ENCODE measurements at places on chromosomes 12 and 14.

GRCh38 chr12:5402009-5402935 lies 29.6 kb upstream of the NTF3 start:
- no peak for DNase-seq

DNA sequence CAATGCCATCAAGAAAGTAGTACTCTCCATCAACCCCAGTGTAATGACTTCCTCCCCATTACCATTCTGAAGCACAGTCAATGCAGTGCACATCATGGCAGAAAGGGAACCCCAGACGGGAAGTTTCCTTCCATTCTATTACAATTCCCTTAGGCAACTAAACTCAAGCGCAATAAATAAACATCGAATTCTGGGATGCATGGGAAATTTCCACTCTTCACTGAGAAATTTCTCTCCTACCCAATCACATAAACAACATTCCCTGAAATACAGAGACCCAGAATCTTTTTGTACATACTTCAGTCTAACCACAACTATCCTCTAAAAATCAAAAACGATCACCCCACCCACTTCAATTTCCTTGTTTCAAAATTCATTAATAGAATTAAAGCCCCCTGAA lies 20.0 kb downstream of the SARNP start:
- DNase-seq, result no peak

GRCh38 chr12:8466241-8466640 lies 10.5 kb downstream of the CLEC6A start:
- DNase-seq, result no peak

- DNase-seq, result peak; percentile 23
Observed at GRCh38 chr14:80264702-80265101, 53.4 kb upstream of the DIO2 start.

DNA sequence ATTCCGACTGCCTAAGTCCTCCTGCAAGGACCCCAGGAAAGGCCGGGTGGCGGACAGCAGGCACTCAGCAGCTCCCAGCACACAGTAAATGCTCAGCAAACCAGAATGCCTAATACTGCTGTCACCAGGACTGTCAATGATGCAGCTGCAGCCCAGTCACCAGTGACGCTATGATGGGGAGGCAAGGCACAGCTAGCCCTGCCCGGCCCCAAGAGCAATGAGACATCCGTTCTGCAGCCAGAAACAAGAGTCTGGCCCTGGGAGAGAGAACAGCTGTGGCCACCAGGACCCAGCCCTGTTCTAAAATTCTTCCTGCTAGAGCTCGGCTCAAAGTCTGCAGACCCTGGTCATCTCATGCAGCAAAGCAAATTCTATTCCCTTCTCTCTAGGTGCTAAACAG lies 69.8 kb downstream of the NCOR2 start:
- no peak for DNase-seq

- DNase-seq, result no peak
Observed at GRCh38 chr12:131908092-131909080, 14.0 kb downstream of the ULK1 start.

DNA sequence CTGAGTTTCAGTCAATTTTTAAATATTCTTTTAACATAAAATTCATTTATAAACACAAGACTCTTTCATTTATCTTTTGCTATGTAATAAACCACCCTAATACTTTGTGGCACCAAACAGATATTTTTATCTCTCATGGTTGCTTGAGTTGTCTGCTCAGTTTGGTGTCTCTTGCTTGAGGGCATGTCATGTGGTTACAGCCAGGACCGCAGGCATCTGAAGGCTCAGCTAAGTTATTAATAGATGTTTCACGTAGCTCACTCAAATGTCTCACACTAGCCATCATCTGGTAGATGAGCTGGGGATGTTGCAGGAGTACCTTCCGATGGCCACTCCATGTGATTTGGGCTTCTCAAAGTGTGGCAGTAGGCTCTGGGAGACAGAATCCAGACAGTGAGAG lies 597.8 kb downstream of the ETNK1 start:
- DNase-seq, result no peak

DNA sequence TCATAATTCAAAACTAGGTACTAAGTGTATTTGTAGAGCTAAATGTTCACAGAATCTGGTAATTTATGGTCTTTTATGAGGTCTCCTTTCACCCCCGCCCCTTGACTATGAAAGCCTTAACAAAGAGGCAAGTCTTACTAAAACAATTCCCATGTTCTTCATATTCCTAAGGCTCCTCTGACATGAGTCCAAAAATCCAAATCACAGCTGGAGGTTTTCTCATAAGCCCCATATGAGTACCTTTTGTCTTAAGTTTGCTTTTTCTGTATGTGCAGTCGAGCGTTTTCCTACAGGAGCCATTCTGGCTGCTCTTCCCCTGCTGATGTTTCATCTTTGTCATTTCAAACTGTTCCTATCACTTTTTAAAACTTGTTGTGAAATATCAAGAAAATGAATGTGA lies 55.2 kb downstream of the SIX1 start:
- no peak for DNase-seq

DNA sequence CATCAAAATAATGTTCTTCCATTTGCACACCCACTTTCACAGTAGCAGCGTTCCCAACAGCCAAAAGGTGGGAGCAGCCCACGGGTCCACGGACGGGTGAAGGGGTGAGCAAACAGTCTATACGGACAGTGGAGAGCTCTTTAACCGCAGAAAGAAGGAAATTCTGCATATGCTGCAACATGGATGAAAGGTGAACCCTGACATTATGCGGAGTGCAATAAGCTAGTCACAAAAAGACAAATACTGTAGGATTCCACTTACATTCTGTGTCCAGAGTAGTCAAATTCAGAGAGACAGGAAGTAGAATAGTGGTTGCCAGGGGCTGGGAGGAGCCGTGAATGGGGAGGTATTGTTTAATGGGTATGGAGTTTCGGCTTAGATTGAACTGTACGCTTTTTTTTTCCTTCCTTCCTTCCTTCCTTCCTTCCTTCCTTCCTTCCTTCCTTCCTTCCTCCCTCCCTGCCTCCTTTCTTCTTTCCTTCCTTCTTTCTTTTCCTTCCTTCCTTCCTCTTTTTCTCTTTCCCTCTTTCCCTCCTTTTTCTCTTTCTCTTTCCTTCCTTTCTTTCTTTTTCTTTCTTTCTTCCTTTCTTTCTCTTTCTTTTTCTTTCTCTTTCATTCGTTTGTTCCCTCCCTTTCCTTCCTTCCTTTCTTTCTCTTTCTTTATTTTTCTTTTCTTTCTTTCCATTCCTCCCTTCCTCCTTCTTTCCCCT lies 15.8 kb upstream of the ANKRD9 start:
- peak; percentile 61 for DNase-seq

DNA sequence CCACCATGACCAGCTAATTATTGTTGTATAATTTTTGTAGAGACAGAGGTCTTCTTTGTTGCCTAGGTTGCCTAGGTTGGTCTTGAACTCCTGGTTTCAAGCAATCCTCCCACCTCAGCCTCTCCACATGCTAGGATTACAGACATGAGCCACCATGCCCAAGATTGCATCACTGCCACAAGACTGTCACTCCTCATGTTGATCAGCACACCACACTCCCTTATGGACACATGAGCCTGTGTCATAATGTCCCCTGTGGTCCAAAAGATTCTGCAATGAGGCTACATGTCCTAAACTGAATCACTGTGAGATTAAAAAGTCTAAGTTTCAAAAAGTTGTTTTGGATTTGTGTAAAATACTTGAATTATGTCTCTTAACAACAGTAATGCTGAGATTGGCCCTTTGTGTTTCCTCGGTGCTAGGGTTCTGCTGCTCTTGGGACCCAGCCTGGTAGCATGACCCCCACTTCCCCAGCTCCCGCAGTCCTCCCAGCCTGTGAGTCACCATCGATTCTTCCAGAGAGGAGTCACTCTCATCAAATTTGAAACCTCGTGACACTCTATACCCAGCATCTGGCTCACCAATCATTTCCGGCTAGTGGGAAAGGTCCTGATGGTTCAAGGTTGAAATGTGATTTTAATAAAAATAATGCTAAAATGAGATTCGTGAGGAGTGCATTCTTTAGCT lies 890.9 kb downstream of the VRK1 start:
- DNase-seq, result no peak

DNA sequence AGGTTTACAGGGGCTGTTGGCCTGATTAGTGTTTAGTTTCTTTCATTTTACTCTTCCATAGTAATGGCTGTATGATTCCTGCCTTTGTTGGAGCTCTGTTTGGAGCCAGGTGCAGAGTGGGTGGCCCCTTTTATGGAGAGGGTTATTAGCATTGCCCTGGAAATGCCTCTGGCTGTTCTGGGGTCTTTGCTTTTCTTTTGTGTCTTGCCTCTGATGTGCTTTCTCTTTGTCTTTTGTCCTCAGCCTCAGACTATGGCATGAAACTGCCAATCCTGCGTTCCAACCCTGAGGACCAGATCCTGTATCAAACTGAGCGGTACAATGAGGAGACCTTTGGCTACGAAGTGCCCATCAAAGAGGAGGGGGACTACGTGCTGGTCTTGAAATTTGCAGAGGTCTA lies 6.9 kb downstream of the MLEC start:
- DNase-seq, result no peak

DNA sequence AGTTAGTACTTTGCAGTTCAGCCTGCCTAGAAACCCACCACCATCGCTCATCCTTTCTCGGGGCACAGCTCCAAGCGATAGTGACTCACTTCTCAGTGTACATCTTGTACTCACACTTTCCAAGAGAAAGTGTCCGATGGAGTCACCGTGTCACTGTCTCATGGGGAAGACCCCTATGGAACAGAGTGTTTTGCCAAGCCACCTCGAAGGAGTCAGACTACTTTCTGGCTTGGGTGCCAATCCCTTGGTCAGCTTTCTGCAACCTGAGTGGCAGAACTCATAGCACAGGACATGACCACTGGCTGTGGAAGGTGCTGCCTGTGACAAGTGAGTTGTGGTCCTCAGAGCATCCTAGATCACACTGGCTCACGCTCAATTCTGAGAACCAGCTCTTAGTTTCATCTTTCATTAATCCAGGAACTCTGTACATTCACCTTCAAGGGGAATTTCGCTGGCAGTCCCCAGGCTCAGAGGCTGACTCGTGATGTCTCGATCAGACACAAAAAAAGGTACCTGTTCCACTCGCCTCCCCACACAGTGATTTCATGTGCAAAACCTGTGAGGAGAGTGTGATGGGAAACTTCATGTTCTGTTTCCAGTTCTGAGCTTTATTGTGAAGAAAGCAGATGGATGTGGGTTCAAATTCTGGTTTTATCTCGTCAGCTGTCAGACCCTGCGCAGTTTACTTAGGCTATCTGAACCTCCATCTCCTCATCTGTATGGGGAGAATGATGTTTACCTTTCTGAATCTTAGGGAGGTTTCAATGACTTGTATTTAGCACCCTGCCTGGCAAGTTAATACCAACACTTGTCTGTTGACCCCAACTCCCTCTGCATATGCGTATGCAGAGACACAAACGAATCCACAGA lies 127.3 kb upstream of the CCND2 start:
- no peak for DNase-seq

GRCh38 chr12:14774074-14774905 lies 29.0 kb downstream of the WBP11 start:
- DNase-seq, result no peak

DNA sequence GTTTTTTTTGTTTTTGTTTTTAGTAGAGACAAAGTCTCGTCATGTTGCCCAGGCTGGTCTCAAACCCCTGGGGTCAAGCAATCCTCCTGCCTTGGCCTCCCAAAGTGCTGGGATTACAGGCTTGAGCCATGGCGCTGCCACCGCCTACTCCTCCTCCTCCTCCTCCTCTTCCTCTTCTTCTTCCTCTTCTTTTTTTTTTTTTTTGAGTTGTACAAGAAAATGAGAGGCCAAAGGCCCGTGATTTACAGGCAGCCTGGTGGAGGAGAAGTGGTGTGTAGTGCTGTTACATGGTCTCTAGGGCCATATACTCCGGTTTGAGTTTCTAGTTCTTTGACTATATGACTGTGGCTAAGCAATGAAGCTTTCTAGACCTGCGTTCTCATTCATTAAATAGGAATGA lies 29.6 kb upstream of the SPPL3 start:
- DNase-seq, result no peak
